ENCODE measurements at places on chromosomes 11 and 22.

GRCh38 chr11:64020976-64021756 is 14.6 kb upstream of the FLRT1 start:
- no peak for DNase-seq

DNA sequence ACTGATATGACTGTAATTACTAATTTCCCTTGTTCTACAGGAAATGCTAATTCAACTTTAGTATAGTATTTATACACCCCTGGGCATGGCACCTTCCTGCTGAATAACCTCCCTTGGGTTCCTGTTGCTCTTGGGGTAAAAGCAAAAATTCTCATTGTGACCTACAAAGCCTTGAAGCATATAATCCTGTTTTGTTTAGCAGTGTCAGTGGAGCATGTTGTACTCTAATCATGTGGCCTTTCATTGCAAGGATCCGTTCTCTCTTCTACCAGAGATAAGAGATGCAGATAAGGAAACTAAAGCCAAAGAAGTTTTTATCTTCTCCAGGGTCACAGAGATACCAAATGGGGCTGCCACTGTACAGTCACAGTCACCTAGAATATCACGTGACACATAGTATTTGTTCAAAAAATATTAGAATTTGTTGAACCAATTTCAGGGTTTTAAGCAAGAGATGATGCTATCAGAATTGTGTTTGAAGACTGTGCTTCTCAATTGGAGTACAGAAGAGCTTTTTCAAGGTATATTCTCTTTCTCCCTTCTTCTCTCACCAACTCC is 25.1 kb downstream of the CSRP3 start:
- DNase-seq, result no peak

DNA sequence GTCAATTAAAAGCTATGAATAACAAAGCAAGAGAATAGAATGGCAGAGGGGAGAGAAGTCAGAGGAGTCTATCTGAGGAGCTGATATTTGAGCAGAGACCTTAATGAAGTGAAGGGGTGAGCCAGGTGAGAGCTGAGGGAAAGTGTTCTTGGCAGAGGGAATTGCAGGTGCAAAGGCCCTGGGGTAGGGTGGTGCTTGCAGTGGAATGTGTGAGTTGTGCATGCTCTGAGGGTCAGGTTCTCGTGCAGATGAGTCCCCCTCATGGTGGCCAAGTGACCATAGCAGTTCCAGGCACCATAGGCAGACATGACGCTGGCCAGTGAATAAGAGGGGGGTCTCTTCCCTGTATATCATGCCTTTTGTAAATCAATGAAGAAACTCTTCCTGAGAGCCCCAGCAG is 58.9 kb upstream of the ALX4 start:
- DNase-seq, result no peak

- DNase-seq, result no peak
These were observed 8.2 kb upstream of the OR9I1 start for GRCh38 chr11:58133309-58134076.

DNA sequence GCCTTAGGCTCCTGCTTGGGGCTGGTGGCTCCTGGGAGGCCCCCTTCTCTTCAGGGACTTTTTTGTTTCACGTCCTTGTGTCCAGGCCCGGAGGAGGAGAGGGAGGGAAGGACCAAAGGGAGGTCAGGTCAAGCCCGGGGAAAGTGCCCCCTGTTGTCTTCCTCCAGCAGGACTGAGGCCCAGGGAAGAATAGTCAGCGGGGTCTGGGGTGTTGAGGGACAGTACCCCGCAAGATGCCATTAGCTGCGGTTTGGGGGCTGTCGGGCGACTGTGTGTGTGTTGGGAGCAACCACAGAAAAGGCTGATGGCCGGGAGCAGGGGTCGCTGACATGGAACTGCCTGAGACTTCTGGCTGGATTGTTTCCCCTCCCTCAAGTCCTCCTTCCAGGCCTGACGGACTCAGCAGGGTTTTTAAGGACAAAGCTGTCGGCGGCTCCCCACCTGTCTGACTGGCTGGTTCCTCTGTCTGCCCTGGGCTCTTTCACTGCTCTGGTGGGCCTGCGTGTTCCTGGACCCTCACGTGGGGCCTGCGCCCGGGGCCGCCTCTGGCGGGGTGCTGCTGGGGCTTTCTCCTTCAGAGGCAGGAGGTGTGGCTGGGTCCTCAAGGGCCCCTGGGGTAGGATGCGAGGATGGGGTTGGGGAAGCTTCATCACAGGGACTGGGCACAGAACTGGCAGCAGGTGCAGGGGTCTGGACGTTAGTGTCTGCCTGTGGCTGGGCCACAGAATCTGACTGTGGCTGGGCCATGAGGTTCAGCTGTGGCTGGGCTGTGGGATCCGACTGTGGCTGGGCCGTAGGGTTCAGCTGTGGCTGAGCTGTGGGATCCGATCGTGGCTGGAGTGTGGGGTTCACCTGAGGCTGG is 1.5 kb downstream of the GPR152 start:
- no peak for DNase-seq
